ENCODE measurements at places on chromosomes 5 and 9.

DNA sequence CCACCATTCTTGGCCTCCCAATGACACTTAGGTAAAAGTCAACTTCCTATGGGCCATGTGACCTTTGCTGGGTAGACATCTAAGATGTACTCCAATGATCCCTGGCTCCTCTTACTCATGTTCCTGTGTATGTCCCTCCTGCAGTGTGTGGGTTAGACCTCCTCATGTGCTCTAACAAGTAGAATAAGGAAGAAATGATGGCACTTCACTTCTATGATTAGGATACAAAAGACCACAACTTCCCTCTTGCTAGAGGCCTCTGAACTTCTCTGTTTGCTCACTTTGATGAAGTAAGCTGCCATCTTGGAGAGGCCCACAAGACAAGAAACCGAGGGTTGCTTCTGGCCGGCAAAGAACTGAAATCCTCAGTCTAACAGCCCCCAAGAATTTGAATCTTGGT lies 131.8 kb downstream of the TAF11L14 start:
- no peak for DNase-seq

GRCh38 chr5:177399997-177400868 lies at the start of gene PFN3:
PFN3 (minus strand) TSS chr5:177400661; CDS start chr5:177400576, 85 bp downstream.
- DNase-seq = no peak

- no peak for DNase-seq
These were observed 79.4 kb downstream of the SLC1A3 start for GRCh38 chr5:36685631-36686288.

GRCh38 chr9:125241863-125242739 lies 958 bp upstream of the HSPA5 start:
- DNase-seq = no peak

DNA sequence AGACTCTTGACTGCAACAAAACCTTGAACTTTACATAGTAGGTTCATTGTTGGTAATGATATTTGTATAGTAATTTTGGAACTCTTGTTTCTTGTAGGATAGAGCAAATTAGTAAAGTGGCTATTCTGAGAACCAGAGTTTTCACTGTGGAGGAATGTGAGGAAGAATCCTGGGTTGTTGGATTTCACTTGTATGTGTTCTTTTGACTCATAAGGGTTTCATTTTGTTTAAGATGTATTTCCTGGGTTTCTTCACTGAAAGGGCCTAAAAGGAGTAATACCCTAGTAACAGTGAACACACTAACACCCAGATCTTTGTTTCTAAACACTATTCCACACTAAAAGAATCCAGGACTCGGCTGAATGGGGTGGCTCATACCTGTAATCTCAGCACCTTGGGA lies 20.1 kb downstream of the TTC1 start:
- no peak for DNase-seq

DNA sequence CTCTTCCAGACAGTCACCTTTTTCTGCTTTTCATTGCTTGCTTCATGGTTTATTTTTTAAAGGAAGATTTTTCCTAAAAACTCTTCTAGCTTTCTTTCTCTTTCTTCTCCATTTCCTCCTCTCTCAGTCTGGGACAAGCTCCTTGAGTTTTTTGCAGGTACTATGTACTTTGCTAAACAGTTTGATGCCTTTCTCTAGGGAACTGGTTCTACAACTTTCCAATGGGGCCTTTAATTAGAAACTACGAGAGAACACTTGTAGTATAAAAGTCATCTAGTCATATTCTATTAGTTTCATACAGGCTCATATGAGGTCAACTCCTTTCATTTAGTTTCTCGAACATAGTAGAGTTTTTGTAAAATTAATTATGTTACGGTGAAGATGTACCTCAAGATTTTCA lies 189.6 kb downstream of the DOCK8 start:
- no peak for DNase-seq

GRCh38 chr5:123092223-123092593 lies 3.2 kb downstream of the PRDM6 start:
- DNase-seq = no peak

- no peak for DNase-seq
These were observed 32.4 kb downstream of the LIFR start for GRCh38 chr5:38524022-38524421.

GRCh38 chr5:128913551-128913950 lies 51.7 kb upstream of the SLC27A6 start:
- DNase-seq = no peak

DNA sequence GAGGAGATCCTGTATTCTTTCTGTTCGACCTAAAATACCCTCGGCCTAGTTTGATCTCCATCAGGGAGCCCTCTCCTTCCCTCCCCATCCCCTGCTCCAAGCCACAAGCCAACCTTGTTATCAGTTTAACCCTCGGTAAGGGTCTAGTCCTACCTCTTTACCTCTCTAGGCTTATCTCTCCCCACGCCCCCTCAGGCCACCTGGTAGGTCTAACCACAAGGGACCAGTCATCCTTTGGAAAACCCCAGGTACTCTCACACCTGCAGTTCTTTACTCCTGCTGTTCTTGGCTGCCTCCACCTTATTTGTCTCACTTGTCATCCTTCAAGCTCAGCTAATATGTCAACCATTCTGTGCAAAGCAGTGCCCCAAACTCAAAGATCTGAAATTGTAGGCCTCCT lies 78.7 kb downstream of the RAD23B start:
- DNase-seq = no peak

- DNase-seq = no peak
These were observed 81.6 kb upstream of the GDNF start for GRCh38 chr5:37921452-37921851.

- no peak for DNase-seq
These were observed 12.9 kb downstream of the TLE4 start for GRCh38 chr9:79584655-79584982.

- no peak for DNase-seq
These were observed 415.1 kb downstream of the MLLT3 start for GRCh38 chr9:20207176-20207575.

- DNase-seq = no peak
These were observed 10.6 kb upstream of the EXOC3 start for GRCh38 chr5:432201-432927.

DNA sequence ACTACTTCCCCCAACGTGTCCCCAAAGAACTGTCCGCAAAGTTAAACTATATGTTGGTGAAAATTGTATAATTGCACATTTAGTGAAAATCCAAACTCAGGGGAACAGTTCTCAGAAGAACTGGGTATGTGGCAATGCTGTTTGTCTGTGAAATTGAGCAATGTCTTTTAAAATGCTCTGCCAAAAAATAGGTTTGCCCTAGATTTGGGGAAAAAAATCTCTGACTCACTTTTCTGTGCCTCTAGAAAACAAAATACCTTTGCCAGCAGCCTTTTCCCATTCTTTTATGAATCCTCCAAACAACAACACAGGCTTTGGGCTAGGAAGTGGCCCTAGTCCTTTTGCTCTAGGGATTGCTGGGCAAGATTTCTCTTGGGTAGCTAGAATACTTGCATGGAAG lies 37.4 kb upstream of the ZNF608 start:
- DNase-seq = no peak

DNA sequence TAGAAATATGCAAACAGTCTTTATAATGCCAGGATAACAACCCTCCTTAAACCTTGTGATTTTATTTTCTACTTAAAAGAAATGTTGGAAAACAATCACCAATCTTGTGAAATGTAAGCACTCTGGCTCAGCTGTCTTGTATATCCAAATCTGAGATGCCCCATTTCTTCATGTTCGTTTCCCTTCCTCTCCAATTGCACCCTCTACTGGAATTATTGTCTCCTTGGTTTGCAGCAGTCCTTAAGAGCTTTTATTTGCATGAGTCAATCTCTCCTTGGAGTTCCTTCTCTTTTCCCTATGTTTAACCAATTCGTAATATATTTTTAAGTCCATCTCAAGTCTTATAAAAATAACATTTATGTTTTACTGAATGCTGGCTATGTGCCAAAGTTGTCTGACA lies 362.0 kb upstream of the CDH10 start:
- DNase-seq = no peak

DNA sequence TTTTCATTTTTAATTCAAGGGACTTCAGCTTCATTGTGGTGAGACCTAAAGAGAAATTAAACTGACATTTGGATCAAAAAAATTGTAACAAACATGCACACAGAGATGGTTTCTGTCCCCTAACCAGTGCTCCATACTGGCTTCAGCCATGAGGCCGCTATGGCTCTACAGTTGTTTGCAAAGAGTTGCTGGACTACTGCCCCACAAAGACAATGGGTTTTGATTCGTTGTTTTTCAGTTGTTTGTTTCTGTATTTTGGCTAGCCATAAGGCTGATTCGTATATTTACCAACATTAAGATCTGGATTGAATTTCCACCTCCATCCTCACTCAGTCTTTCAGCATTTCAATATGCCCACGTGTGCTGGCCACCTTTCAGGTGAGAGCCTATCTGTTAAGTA lies 163.7 kb upstream of the KIF2A start:
- DNase-seq = peak; percentile 6

- peak; percentile 1 for DNase-seq
These were observed 121.0 kb downstream of the PDZD2 start for GRCh38 chr5:31759925-31760324.

GRCh38 chr9:106286249-106286648 lies 576.7 kb upstream of the ZNF462 start:
- no peak for DNase-seq

GRCh38 chr5:1007681-1008450 lies 736 bp upstream of the NKD2 start:
- DNase-seq = no peak

GRCh38 chr5:175749591-175749990 lies 91.7 kb downstream of the HRH2 start:
- no peak for DNase-seq

DNA sequence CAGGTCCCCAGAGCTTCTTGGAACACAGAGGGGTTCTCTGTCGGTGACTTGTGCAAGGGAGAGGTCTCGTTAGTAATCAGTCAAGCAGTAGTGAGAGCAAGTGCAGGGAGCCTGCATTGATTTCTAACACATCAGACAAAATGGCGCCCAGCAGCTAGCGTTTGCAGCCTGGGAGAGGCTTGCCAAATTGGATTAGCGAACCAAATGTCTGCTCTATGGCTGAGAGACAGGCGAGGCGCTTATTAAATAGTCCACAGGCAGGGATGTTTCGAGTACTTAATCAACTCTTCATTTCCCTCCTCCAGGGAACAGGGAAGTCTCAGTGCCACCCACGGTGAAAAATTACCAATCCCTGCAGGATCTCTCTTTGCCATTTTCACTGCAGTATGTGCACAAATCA lies 131.4 kb upstream of the SHB start:
- DNase-seq = no peak

- DNase-seq = no peak
These were observed 92.5 kb upstream of the TAS2R1 start for GRCh38 chr5:9722601-9723180.

DNA sequence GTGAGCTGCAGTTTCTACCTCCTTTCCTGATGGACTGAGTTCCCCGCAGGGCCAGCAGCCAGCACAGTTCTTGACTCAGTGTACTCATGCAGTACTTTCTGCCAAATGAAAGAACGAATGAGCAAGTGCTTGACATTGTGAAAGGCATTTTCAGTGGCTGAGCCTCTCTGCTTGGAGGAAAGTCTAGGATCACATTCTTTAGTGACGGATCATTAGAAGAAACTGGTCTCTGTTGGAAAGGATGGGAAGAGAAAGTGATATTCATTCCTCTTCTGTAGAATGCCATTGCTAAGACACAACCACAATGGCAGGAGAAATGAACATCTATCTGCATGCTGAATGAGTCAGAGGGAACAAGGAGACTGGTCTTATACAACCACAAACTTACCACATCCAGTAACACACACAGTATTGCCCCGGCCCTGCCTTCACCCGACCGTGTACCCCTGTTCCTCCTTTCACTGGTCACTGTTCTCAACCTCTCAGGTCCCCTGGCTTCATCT lies 206.9 kb downstream of the CRB2 start:
- DNase-seq = no peak

GRCh38 chr9:133786371-133786753 lies 48.2 kb upstream of the SARDH start:
- no peak for DNase-seq

- no peak for DNase-seq
These were observed 20.1 kb upstream of the LAMC3 start for GRCh38 chr9:130988905-130989304.

DNA sequence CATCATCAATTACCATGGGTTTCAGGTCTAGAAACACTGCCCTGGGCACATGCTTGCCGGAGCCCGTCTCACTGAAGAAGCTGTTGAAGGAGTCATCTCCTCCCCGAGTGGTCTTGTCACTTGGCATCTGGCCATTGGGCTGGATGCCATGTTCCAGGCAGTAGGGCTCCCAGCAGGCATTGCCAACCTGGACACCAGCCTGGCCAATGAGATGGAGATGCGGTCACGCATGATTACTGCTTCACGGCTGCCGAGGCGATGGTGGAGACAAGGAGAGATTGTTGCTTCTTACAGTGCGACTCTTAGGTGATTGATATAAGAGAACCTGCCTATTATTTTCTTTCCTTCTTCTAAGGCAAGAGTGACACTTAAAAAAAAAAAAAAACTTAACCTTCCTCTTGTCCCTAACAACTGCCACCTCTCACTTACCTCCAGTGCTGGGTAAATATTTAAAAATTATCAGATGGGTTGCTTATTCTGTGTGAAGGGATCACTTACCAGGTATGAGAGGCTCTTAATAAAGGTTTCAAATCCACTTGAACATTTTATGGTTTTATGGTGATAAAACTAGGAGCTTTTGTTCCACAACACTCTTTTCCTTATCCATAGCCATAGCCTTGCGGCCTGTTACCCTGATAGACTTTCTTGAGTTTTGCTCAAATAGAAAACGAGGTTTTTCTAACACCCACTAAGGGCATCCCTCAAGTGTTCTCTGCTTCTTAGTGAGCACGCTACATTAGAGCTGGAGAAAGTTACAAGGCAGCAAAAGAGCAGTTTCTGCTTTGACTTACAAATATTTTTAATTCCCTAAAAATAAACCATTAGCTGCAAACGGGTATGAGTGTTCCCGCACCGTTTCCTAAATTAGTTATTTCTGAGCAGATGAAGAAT lies 41.2 kb downstream of the NIM1K start:
- DNase-seq = peak; percentile 94

DNA sequence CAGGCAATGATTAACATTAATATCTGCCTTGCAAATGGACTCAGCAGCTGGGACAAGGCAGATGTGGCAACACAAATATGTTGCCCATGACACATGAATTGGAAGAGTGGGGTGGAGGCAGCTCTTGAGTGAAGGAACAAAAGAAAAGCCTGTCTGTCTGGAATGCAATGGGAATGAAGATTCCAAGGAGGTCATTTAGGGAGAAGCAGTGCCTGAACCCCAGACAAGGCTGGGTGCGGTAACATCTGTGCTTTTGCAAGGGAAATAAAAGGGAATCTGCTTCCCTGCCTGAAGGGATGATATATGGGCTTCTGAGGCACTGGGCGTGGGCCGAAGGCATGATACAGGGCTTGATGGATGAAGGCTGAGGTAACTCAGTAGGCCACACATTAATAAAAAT lies 94.1 kb upstream of the TRIM32 start:
- no peak for DNase-seq

GRCh38 chr9:110329639-110330230 lies 7.9 kb downstream of the TXNDC8 start:
- DNase-seq = peak; percentile 47

Measured in NCI-H2029 treated with DMSO at 0.1 percent for 48 hours (cell line).